ENCODE measurements at places on chromosomes 5 and 9.
A peak's percentile ranks its signal among the peaks of the same experiment; 100 is the strongest.

DNA sequence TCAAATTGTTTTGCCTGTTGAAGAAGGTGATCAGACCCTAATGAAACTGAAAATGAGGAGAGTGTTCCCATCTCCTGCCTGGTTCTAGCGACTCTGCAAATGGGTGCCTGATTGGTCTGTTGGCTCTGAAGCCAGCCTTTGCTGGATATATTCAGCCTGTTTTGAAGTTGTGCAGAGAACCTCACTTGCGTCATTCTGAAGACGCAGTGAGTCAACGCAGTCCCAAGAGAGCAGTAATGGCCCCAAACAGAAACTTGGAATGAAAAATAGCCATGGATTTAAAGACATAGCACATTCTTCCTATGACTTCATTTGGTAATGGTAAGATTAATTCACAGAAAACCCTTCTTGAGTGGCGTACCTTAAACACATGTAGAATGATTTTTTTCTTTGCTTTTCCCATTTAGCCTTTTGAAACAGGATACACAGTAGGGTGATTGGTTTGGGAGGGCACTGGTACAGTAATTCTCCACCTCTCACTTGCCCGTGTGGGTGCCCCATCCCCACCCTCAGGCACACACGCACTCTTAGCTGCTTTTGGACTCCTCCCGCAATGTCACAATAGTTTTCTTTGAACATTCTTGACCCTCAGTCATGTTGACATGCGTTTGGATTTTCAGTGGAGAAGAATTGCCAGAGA lies 54.1 kb upstream of the ABL1 start:
- DNase-seq = no peak

GRCh38 chr5:148825716-148826052 lies 727 bp upstream of the ADRB2 start:
- DNase-seq = no peak

- DNase-seq = no peak
Observed at GRCh38 chr5:76958991-76959767, 6.3 kb downstream of the CRHBP start.

DNA sequence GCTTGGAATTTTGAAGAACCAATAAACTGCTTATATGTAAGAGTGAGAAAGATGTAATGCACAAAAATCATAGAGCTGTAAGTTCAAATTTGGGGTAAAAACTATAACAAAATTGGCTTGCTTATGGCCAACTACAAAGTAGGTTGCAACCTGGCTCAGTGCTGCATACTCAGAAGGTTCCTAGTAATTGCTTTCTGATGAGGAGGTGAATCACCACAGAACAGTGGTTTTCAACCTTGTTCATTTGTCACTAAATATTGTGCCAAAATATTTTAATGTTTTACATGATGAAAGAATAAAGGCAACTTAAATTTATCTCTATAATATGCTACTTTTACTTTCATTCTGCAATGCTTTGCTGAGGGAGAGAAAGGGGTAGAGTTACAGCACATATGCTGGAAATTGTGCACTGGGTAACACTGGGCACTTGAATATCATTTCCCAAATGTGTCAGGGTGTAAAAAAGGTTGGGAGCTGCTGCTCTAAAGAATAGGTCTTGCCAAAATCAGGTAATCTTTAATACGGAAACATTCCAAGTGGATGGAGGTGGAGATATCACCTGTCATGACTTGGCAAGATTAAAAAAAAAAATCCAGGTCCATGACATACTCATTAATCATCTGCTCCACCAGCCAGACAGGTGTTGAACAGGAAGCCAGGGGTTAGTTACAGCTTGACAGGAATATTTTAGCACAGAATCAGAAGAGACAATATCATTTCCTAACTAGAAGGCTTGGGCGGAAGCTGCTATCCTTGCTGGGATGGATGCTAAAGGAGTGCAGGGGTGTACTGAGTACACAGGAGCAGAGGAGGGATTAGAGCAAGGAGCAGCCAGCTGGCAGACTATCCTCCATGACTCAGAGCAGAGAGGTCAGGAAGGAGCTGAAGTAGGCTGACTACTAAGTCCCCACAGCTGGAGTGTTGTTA lies 34.6 kb upstream of the CCL21 start:
- no peak for DNase-seq

GRCh38 chr5:76204713-76205112 lies 121.5 kb downstream of the SV2C start:
- DNase-seq = no peak

DNA sequence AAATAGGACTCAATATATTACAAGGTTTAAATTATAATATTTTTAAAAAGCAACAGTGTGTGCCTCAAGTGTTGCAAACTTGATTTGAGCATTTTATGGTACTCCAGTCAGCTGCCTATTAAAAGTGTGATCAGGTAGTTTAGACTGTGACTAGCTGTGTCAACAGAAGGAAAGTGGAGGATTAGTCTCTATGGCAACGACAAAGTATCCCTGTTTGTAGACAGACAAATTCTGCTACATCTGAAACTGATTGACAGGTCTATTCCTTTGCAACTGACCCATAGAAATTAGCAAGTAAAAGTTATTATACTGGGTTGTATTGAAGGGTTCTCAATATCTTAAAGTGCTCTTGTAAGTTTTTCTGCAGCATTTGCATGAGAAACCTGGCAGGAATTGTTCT lies 249.8 kb upstream of the ARRDC3 start:
- no peak for DNase-seq

DNA sequence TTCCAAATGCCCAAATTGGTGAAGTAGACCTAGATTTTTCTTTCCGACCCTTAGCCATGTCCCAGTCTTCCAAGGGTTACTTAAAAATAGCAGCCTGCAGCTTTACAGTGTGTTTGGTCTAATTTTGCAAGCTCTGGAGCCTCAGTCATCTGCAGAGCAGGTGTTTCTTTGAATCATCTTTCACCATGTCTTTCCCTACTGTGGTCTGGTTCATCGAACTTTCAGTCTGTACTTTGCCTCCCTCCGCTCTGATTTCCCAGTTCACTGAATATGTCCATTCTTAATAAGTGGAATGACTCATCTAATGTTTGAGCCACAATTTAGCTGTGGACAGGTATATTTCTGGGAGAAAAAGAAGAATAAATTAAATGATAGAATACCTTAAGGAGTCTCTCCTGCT lies 1060.7 kb downstream of the EFNA5 start:
- no peak for DNase-seq

- DNase-seq = peak; percentile 67
Observed at GRCh38 chr9:6552033-6552432, 93.5 kb downstream of the GLDC start.

DNA sequence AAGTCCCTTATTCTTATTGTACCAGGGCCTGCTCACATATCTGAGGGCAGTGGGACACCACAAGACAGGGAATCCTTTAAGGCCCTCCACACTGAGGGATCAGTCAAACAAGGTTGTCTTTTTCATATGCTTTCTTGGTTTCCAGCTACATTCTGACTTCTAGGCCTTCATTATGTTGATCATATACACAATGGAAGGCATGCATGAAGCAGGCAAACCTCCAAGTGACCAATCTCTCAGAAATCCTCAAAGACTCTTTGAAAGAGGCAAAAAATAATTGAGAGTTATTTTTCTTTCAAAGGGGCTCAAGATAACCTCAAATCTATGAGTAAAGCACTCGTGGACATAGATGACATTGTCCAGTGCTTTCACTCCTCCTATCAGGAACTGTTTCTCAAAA lies 1195.9 kb upstream of the ACO1 start:
- DNase-seq = no peak

- DNase-seq = no peak
Observed at GRCh38 chr9:126704892-126705766, 91.4 kb downstream of the LMX1B start.

DNA sequence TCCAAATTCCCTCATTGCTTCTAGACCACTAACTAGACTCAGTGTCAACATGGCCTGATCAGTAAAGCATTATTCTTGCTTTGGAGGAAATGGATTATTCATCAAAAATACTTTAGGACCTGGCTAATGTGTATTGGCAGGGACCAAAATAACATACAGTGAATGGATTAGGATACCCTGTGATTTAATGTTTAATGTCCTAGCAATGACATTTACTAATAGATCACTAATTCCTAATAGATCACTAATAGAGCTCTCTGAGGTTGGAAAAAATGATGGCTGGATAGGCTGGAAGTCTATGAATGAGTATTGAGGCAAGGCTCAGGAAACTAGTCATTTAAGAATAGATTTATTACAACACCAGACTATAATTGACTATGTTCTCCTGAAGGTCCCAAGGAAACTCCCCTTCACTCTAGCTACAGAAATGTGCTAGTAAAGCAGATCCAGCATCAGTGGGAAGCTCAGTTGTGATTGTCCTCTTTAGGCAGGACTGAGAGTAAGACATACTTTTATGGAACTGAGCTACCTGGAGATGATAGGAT lies 46.1 kb upstream of the CHSY3 start:
- DNase-seq = no peak

DNA sequence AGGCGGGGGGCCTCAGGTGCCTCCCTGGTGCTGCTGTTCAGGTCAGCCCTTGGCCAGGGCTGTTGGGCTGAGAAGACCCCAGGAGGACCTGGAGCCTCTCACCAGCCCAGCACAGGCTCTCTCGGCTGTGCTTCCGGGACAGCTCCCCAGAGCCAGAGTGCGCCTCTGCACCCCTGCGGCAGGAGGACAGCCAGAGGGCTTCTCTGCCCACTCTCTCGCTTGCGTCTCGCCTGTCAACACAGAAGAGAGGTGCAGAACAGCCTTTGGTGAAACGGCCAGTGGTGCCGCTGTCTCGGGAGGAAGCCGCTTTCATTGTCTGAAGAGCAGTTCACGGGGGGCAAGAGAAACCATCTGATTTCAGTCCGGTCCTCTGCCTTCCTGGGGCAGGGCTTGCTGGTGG lies 3.8 kb upstream of the NACC2 start:
- no peak for DNase-seq

DNA sequence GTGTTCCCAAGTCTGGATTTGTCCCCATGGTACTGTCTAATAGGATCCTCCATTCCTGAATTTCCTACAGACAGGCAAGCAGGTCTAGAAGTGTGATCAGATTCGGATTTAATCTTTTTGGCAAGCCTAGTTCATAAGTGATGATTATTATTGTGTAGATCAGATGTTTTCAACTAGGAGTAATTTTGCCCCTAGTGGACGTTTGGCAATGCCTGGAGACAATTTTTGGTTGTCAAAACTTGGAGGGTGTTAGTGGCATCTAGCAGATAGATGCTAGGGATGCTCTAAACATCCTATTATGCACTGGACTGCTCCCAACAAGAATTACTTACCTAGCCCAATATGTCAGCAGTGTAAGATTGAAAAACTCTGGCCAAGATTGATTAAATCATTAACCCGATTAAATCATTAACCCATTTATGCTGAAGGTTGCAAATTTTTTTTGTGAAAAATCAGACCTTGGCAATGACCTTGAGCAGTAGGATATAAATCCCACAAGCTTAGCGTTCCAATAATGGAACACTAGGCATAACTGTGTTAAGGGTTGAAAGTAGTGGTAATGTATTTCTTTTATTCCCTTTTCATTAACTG lies 28.2 kb downstream of the TCERG1 start:
- no peak for DNase-seq

GRCh38 chr5:179325296-179326031 lies 19.8 kb downstream of the ADAMTS2 start:
- no peak for DNase-seq

DNA sequence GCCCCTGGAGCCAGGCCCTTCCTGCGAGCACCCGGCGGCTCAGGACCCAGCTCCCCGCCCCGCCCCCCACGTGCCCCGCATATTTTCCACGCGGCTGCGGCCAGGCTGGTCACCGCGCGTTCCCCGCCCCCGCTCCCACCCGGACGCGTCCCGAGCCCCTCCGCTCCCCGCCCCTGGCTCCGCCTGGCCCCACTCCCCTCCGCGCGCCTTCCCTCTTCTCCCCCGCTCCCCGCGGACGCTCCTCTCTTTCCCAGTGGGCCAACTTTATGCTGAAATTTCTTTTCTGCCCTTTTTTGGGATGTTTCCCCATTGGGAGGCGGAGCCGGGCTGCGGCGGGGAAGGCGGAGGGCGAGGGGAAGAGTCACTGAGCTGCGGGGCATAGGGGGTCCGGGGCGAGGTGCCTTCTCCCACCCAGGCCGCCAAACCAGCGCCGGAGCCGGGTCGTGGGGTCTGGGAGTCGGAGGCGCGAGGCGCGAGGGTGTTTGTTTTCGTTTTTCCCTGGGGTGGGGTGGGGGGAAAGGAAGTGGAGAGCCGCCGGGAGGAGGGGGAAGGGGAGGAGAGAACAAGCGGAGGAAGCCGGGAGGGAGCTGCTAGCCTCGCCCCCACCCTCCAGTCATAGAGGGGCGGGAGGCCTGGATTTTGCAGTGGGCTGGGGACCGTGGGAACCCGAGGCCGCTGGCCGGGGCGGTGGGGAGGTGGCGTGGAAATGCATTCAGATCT lies 1.0 kb upstream of the TPM2 start:
- no peak for DNase-seq

DNA sequence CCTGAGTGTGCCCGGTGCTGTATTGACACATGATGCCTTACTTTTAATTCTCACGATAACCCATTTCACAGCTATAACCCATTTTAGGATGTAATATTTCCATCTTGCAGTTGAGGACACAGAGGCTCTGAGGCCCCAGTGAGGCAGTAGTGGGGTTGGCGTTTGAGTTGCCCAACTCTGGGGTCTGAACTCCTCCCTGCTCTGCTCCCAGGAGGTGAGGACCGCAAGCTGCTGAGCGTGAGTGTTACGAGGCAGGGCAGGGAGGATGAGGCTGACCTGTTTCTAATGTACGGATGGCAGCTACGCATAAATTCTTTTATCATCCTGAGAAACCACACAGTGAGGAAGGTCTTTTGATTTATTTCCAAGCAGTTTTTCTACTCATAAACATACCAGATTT lies 11.4 kb downstream of the LRRC8A start:
- DNase-seq = no peak

DNA sequence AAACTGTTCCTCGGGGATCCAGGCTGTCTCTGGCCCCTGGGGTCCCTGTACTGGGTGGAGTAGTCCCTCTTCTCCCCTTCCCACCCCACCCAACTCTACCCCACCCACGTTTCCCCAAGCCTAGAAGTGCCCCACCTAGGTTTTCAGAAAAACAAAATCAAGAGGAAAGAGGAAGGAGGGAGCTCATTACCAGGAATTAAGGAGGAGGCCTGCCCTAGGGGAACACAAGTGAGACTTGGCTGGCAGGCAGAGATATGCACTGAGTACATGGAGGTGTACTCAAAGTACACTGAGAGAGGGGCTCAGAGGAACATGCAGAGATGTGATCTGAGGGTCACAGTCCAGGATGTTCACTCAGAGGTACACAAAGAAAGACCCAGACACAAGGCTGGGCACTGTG lies 10.2 kb downstream of the AQP3 start:
- DNase-seq = no peak

GRCh38 chr5:121366515-121366914 lies 485.2 kb upstream of the FTMT start:
- DNase-seq = no peak

Data from DMS153 (cell line).